ENCODE measurements at places on chromosomes 1 and 21.

DNA sequence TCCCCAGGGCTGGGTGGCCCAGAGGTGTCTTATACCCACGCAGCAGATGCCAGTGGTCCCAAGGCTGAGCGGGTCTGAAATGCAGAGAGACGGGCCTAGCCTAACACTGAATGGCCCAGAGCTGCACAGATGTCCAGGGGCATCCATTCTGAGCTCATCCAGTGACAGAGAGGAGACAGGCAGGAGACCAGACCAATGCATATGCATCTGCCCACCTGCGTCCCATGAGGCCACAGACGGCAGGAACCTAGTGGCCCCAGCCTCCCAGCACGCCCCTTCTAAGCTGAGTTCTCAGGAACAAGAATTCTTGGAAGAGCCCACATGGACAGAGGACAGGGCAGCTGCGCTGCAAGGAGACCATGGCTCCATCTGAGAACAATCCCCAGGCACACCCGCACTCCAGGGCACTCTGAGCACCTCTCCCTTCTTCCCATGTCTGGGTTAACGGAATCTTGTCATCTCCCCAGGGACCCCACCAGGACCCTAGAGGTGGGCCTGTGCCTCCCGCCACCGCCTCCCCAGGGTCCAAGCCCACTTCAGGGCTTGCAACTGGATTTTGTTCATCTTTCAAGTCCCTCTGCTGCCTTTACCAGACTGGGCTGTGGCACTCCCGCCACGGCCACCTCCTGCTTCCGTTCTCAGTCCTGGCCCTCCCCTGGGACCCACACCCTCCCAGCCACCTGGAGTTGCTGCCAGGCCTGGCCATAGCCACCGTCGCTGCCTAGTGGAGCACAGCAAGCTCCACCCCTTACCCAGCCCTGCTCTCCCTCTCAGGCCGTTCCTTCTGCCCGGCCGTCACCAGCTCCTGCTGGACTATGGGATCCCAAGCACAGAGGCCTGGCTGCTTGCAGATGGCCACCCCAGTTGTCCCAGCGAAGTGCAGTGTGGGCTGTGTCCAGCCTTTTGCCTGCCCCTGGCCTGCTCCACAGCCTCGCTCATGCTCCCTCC is 3.3 kb downstream of the WNT3A start:
- DNase-seq, result peak; percentile 21

GRCh38 chr1:226806988-226807387 is 63.4 kb upstream of the PSEN2 start:
- DNase-seq, result no peak

DNA sequence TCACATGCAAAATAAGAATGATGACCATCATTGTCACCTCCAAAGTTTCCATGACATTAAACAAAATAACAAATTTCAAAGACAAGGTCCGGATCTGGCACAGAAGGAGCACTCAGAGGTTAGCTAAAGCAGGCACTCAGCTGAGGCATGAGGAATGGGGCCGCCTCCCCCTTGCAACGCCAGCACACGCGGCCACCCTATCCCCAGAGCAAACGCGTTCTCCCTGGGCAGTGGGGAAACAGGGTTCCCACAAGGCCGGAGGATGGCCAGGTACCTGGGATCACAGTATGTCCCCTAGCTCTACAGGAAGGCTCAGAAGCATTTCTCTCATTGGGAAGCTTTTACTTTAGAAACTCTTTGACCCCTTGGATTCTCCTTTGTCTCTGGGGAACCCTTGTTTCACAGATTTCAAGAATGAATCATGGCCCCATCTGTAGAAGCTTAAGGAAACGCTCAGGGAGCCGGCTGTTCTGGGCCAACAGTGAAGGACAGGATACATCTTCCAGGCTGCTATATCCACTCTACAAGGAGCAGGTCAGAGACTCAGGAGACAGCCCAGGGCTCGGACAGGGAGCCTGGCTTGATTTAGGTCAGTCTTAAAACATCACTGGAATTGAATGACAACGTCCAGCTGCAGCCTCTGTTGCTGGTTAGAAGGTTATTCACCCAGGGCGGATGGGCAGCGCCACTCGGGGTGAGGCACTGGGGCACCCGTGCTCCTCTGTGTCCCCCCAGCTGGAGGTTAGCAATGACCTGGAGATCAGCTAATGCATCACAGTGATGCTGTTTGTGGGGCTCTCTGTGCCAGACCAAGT is 496.4 kb downstream of the NPHP4 start:
- no peak for DNase-seq

DNA sequence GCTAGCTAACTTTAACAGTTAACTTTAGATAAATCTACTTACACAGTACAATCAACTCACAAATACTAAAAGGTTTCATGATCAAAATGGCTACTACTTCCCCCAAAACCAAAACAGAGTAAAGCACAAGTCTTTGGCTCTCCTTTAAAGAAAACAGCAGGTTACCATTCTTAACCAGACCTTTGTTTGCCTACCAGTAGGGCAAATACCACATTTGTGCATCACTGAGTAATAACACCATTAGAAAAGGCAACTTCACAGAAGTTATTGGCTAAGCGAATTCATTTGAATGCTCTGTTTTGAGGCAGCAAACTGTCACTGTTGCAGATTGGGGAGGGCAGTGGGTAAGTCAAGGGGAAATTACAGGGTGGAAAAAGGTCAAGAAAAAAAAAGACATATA is 17.3 kb upstream of the SERPINC1 start:
- no peak for DNase-seq

GRCh38 chr1:92754000-92754718 is 30.7 kb downstream of the EVI5 start:
- DNase-seq, result no peak

DNA sequence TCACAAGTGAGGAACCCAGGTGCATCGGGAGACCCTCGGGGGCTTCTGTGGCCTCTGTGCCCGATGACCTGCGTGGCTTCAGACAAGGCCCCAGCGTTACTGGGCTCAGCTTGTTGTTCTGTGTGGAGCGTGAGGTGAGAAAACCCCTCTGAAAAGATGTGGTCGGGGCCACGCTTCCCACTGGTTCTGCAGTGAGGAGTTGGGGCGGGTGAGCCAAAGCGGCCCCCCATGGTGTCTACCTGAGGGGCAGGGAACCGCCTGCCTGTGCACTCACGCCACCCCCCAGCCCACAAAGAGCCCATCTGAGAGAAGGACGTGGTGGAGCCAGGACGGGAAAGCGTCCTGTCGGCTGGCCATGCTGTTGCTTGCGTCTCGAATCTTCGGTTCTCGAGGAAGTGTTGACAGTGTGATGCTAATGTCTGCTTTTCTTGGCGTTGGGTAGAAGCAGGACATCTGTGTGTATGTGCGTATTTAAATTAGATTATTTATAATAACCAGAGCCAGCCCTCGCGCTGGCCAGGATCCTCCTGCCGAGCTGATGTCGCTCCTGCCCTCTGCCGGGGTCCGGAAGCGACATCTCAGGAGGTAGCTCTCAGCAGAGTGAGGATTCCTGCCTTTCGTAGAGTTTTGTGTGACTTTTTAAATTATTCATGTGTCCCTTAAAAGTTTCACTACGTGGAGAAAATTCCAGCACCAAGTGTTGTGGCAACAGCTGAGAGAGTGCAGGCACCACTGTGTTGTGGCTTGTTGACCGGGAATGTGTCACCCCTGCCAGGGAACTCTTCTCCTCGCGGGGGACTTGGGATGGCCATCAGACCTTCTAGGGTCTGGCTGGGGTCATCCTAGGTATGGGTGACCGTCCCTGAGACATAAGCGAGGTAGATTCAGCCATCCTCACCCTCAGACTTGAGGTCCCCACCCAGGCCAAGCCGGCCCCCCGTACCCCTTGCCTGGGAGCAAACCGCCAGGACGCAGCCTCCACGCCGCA is 15.3 kb downstream of the TMEM201 start:
- no peak for DNase-seq

- DNase-seq, result peak; percentile 87
These were observed 3.8 kb downstream of the FBXO2 start for GRCh38 chr1:11650331-11650991.

GRCh38 chr1:230804396-230804795 is 57.2 kb downstream of the CAPN9 start:
- no peak for DNase-seq

DNA sequence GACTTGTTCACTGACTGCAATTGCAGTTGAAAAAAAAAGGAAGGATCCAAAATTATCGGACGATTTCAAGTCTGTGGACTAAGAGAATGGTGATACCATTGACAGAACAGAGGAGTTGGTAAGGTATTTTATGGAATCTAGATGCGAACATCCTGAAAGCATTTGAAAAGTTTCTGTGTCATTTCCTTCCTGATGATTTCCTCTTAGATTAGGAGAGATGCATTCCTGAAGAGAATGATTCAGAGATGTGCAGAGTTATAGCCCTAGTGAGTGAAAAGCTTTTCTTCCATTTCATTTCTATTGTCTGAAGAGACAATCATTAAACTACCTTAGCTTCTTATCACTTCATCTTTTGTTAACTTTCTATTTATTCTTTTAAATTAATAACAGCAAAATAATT is 200.0 kb downstream of the KCNK2 start:
- DNase-seq, result no peak

GRCh38 chr1:44249543-44249942 is 36.3 kb downstream of the DMAP1 start:
- DNase-seq, result no peak

DNA sequence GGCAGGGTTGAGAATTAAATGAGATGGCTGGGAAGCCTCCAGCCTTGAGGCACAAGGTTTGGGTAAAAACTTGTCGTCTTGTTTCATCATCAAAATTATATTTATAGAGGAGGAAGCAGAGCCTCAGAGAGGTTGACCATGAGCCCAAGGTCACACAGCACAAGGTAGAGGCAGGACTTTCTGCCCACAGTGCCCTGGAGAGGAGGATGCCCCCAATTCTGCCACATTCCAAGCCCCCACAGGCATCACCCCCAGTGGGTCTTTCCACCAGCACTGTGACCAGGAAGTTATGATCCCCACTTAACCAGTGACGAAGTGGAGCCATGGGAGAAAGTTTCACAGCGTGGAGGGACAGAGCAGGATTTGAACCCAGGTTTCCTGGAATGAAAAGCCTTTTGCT is 400.0 kb downstream of the MATN1 start:
- DNase-seq, result no peak

DNA sequence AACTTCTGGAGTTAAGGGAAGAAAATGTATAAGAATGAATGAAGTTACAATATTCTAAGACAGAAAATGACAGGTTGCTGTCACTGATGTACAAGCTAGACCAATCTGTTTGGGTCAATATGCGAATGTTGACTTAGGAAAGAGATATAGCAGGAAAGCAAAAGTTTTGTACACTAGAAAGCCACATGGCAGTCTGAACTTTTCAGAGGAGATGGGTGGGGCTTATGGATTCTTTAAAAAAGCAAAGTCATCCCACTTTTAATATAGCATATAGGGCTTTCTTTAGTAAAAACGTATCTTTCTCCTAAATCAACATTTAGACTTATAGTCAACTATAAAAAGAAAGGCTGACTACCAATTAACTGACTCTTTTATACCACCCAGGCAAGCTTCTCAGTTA is 381.2 kb downstream of the PTPRC start:
- DNase-seq, result no peak

GRCh38 chr1:183259924-183260323 is 73.9 kb downstream of the LAMC2 start:
- DNase-seq, result no peak

GRCh38 chr1:999725-1000356 is at the start of gene HES4:
Gene HES4, minus strand, starts transcription at chr1:1000097. Its CDS starts 124 bp downstream, at chr1:999973.
- peak; percentile 60 for DNase-seq

DNA sequence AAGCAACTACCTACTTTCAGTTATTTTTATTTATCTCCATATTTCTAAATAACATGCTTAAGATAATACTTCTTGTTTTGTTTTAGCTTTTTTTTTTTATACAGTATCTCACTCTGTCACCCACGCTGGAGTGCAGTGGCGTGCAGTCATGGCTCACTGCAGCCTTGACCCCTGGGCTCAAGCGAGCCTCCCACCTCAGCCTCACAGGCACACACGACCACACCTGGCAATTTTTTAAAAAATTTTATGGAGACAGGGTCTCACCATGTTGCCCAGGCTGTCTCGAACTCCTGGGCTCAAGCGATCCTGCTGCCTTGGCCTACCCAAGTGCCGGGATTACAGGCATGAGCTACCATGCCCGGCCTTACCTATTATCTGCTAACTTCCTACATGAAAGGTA is 20.6 kb downstream of the TUT4 start:
- no peak for DNase-seq

DNA sequence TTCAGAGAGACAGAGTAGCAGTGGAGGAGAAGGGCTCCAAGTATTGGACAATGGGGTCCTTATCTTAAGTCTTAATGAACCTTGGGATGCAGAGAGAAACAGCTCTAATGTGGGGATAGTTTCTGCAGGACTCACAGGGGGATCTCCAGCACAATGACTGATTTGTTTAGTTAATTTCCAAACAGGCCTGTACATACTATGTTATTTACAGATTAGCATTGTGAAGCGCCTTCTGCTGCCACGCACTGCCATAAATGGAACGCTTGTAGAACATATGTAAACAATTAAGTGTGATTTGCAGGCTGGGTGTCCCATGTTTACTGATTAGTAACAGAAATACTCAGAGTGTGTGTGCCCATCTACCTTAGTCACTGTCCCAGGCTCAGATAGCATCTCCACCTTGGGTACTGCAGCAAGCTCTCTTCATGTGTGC is 56.1 kb downstream of the NTPCR start:
- no peak for DNase-seq

DNA sequence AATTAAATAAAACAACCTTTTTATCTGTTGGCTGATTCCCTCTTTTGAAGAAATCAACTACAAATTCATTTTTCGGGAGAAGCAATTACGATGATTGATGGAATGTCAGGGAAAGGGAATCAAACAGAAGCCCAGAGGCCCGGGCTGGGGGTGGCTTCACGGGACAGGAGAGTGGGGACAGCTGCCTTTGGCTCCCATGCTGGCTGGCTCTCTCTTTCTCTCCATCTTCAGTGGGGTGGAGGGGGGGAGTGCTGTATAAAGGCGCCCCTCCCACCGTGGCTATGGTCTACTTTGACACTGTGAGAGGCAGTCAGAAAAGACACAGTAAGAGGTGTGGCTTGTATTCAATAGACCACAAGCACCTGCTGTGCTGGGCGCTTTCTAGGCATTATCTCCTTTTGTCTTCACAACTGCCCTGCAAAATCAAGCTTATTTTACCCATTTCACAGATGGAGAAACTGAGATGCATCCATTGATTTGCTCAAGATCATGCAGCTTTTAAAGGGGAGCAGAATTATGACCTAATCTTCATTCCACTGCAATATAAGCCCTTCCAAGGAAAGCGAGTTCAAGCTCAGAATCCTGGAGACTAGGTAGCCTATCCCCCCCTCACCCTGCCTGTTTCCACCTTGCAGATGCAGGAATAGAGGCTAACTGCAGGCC is 92.9 kb downstream of the GRIK3 start:
- no peak for DNase-seq

DNA sequence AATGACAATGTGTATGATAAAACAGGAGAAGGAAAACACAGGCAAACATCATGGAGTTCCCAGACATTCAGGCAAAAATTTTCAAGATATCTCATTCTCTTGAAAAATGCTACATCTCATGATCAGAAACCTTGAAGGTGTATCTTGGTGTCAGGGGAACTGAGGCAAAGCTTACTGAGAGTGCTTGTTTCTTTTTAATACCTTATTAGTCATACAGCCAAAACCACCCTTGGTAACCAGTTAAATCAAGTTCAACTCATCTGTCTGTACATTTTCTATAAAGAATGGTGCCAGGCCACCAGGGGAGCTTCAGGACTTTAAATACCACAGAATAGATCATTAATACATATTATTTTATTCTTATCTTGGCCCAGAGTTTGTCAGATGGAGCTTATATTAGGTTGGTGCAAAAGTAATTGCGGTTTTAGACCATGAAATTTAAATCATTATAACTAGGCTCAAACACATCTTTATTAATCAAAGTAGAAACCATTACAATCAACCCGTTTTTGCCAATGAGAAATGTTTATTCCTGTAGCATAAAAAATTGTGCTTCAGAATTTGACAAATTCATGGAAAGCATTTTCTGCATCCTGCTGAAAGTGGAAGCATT is 1036.0 kb downstream of the AMY1C start:
- DNase-seq, result no peak

- DNase-seq, result no peak
These were observed 44.9 kb downstream of the BCAR3 start for GRCh38 chr1:93636712-93637111.
